Upper lobe of left lung (tissue), 6 donors: ENCODE measurements at places on chromosomes 3 and 15. TPM values are rescaled to one million over a fixed set of nuclear protein-coding genes. Genes with fewer than 3 reads are reported as not detected.

DNA sequence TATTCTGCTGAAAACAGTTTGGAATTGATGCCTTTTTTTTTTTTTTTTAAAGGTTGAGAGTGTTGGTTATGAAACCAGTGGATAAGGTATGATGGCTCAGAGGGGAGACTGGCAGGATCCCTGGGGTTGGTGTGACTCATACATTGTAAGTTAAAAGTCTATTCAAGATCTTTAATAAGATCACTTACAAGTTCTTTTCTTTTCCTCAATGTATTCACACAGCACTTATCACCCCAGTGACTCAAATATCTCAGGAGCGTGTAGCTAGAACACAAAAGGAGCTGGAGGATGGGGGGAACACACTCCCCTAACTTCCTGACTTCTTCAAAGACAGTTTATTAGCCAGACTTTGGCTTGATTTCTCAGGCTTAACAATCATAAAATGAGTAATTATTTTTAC, 285.3 kb downstream of the SV2B start:
- DNase-seq: no peak

- no peak for DNase-seq
Measured at GRCh38 chr3:126476166-126477060, 722 bp upstream of the ZXDC start.

DNA sequence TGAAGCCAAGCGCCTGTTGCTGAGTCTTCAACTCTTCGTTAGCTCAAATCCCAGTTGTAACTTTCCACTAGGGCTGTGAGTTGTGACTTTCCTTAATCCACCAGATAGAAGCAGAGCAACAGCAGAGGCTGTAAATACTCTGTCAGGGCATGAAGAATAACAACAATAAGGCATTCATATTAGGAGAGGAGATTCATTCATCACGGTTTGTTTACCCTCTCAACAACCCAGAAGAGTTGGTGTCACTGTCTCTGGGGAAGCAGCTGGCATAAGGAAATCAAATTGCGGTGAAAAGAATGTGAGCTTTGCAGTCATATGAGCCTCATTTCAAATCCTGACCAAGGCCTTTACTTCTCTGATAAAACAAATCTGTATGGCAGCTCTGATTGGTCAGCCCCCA, 184.8 kb downstream of the SHQ1 start:
- no peak for DNase-seq

DNA sequence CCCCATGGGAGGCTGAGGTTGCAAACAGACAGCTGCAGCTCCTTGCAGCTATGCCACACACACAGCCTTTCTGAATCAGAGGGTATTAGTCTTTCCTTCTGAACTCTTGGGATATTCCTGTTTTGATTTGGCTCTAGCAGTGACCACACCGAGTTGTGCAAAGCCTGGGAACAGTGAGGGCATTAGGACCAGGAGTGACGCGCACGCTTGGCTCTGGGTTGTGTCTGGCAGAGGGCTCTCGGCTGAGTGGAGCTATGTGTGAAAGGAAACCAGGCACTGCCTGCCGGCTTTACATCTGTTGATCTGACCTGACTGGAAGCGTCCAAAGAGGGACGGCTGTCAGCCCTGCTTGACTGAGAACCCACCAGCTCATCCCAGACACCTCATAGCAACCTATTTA, at the start of gene GALNT15:
Gene GALNT15, plus strand, starts transcription at position 292 of the 400 bp plus-strand sequence. CDS start 472 bp downstream, outside the sequence.
- peak; percentile 67 for DNase-seq

- no peak for DNase-seq
Measured at GRCh38 chr3:182487143-182487542, 306.2 kb upstream of the ATP11B start.

DNA sequence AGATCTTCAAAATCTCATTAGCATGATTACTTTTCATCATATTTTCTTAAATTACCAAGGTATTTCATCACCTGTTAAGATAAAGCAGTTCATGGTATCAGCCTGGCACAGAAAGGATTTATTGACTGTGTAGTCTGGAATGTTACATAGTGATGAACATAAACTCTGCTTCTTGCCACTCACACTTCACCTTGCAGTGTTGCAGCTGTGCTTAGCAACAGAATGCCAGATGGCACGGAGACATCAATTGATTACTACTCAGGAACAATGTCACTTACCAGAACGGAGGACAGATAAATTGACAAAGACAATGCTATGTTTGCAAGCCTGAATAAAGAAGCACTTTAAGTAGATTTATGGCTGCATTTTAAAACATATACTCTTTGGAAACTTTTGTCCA, 15.0 kb upstream of the BCHE start:
- DNase-seq: no peak

DNA sequence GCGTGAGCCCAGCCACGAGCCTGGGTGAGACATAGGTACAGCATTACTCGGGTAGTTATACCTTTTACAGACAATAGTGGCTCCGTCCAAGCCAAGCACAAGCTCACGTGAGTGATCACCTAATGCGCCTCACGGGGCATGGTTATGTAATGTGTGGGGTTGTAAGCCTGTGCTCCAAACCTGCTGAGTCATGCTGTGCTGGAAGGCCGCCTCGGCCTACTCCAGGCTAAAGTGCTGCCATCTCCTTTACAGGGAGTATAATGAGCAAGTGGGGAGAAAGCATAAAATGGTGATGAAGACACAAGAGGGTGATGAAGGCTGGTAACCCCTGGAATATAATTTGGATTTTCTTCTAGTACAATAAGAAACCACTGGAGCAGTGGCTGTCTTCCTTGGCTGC, 175.8 kb upstream of the STT3B start:
- DNase-seq: no peak

- no peak for DNase-seq
Measured at GRCh38 chr3:100210772-100211135, 50.0 kb upstream of the TBC1D23 start.

DNA sequence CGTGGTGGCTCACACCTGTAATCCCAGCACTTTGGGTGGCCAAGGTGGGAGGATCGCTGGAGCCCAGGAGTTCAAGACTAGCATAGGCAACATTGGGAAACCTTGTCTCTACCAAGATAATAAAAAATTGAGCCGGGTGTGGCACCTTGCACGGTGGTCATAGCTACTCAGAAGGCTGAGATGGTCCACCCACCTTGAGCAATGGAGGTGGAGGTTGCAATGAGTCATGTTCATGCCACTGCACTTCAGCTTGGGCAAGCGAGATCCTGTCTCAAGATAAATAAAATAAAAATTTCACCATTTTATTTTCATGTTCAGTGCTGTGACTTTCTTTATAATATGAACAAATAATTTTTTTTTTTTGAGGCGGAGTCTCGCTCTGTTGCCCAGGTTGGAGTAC, 12.5 kb downstream of the MAPK6 start:
- peak; percentile 32 for DNase-seq

DNA sequence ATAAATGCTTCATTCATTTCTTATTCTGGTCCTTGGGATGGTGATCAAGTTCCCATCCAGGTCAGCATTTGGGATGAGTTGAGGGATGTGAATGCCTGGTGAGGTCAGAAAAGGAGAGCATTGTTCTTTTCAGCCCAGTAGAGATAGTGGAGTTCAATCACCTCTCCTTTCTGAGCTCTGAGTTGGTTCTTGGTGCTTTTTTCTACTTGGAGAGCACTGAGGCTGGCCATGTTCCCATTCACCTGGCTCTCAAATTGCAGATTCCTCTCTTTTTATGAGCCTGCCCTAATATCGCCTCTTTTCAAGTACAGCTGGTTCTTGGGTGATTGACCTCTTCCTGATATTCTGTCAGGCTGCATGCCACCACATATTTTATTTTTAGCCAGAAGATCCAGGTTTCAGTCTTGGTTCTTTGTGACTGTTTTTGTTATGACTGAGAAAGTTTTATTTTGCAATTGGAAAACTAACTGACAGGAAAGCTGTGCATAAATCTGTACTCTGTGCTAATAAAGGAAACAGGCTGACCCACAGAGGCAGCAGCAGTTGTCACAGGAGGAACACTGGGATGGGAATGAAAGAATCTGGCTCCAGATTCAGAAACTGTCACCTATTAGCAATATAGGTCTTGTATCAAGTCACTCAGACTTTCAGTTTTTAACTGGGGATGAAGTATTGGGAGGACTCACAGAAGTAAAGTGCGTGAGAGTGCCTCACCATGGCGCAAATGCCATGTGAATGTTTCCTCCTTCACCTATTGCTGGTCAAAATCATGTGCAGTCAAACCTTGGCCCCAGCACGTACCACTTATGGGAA, 10.7 kb downstream of the AQP9 start:
- DNase-seq: no peak

DNA sequence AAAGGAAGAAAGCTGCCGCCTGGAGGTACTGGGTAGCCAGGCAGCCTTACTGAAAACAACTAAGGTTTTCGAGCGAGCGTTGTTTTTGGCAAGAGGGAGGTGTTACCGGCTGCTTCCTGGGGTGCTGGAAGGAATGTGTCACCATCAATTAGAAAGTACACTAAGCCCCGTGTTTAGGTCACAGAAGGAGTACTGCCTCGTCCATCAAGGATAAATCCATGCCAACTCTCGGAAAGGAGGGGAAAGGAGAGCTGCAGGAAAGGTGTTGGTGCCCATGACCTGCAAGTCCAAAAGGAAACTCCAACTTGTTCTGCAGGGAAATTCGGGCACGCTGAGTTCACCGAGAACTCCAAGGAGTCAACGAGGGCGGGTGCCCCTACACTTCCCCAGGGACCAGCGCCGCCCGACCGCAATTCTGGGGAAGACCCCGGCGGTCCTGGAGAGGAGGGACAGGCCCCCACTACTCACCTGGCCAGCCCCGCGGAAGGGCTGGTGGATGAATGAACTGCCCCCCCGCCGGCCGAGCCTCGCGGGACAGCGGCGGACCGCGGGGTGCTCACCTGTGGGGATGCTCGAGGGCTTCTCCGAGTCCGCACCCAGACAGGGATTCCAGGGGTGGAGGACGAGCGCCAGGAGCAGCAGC, 542 bp downstream of the PLOD2 start:
- no peak for DNase-seq

NLGN1 gene
- 2.3 TPM for total RNA-seq

CA12 gene
- total RNA-seq: 2.2 TPM

PTX3 gene
- 3.0 TPM for total RNA-seq
